GM06990 (cell line): ENCODE measurements at places on chromosomes 5 and 9.

- peak; percentile 24 for DNase-seq
Observed at GRCh38 chr5:98464737-98465330, 308.6 kb upstream of the RGMB start.

DNA sequence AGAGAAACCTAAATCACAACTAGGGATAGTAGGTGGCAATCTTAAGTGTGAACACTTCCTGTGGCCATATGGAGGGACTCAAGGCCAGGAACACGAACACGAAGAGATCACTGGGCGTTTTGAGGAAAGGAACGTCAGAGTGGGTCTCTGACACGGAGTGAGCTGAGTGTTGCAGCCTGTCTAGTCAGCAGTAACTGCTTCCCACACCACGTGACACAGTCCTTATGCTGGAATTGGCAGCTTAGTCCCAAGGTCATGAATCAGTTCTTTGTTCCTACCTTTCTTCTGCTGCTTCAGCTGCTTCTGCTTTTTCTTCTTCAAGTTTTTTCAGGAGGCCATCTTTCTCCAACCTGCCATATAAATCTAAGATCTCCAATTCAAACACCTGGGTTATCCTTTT is 18.2 kb downstream of the SPACA9 start:
- DNase-seq = no peak

- DNase-seq = peak; percentile 37
Observed at GRCh38 chr5:173538654-173539053, 77.8 kb downstream of the BOD1 start.

DNA sequence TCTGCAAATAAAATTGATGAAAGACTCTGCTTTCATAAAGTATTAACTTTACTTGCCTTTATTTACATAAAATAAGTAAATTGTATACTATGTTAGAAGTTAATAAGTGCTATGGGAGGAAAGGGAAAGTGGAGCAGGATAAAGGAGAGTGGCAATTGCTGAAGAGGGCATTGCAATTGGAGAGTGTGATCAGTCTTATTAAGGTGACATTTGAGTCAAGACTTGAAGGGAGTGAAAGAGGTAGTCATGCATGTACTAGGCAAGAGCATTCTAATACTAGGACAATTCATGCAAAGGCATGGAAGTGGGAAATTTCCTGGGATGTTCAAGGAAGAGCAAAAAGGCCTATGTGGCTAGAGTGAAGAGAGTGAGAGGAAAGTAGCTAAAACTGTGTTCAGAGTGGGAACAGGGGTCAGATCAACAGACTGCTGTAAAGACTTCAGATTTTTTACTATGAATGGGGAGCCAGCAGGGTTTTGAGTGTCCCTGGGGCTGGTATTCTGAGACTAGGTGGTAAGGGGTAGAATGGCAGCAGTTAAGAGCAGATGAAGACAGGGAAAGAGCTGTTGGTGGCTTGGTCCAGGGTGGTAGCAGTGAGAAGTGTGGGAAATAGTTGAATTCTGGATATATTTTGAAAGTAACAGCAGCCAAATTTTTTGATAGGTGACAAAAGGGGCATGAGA is 182.3 kb upstream of the RIOK2 start:
- DNase-seq = no peak

DNA sequence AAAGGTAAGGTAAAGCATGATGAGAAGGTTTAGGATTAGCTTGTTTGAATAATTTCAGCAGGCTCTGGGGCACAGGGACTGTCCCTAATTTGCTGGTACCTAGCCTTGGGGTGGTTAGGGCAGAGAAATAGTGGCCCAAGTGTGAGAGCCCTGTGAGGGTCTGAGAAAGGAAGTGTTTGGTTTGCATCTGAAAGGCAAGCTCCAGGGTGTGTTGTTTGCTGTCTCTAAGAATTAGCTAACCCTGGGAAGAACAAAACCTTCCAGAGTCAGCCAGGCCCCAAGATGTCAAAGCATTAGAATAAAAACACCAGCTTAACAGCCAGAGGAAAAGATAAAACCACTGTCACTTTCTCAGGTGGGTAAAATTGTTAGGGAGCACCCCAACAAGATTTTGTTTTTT is 31.0 kb downstream of the TMEM252 start:
- no peak for DNase-seq

- no peak for DNase-seq
Observed at GRCh38 chr9:115548609-115549260, 430.8 kb upstream of the TNC start.

DNA sequence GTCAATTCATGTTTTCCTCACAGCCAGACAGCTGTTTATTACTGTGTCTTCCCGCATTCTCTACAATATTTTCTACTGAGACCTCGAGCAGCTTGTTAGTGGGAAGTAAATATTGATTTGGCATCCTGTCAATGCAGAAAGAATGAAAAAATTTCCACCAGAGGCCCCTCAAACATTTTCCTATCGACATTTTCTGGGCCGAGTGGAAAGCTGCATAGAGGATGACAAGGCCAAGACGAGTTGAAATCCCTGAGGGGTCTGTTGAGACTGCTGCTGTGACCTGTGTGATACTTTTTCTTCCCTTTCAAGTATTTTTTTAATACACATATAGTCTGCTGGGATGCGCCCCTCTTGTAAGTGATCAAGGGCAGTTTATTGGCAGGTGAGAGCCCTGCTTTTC is 91.4 kb upstream of the SH3GL2 start:
- DNase-seq = no peak

- no peak for DNase-seq
Observed at GRCh38 chr5:142478113-142478512, 153.3 kb upstream of the SPRY4 start.
